ENCODE measurements at places on chromosomes 7 and 10.

DNA sequence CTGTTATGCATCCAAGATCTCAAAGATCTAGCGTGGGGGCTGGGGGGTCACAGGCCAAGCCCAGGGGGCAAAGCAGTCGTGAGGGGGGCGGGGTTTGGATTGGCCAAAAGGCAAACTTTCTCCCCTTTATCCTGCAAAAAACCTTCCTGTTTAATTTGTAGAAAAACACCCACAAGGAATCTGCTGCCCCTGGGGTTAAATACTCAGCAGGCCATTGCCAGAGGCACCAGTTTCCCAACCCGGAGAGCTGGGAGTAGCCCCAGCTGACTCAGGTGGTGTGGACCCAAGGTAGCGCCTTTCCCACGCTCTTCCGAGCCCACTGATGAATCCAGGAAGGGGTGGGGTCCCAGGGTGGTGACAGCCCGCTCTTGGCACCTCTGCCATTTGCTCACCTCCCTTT is 21.4 kb downstream of the KCP start:
- DNase-seq: no peak

DNA sequence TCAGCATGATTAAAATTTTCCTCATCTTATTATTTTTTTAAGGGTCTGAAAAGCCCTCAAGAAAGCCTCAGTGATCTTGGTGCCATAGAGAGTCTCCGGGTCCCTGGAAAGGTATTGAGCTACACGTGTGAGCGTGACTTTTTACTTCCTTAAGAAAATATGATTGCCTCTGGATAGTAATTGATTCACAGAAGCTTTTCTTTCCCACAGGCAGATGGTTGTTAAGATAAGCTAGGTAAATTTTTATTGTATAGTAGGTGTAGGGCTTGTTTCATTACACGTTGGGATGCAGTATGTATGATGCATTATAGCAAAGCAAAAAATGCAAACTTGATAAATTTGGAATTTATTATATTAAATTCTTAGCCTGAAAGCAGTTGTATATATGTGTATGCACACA is 7.7 kb downstream of the VPS50 start:
- DNase-seq: no peak

DNA sequence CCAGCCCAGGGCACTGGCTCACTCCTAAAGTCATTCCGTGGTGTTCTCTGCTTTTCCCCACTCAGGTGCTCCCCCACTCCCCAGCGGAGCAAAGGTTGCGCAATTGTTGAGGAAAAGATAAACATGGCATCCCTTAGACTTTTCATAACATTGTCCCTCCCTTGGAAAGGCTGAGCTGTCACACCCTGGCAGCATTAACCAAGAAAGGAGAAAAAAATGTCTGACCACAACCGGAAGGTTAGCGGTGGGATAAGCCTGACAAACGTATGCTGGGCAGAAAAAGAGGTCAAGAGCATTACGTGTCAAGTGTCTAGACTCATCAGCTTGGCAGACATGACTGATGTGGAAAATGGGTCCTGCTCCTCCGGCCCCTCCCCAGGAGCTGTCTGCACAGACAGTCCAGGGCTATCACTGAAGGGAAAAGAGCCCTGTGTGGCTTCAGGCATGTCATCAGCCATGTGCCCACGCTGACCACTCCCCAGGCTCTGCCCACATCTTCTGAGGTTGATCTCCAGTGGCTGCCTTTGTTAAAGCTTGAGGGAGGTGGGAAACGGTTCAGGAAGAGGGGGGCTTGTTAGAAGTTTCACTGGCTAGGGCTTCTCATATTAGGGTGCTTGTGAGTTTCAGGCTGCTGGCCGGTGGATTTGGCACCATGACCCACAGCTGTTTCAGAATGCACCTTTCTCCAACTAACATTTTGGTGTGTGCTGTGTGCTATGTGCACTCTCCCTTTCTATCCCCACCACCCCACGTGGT is 30.1 kb downstream of the BTBD16 start:
- DNase-seq: no peak

GRCh38 chr10:100124097-100124496 is 42.4 kb upstream of the CPN1 start:
- no peak for DNase-seq

- no peak for DNase-seq
Measured at GRCh38 chr7:30034501-30034900, 6.3 kb downstream of the PLEKHA8 start.

GRCh38 chr10:60917331-60918280 is 26.4 kb downstream of the RHOBTB1 start:
- DNase-seq: no peak

DNA sequence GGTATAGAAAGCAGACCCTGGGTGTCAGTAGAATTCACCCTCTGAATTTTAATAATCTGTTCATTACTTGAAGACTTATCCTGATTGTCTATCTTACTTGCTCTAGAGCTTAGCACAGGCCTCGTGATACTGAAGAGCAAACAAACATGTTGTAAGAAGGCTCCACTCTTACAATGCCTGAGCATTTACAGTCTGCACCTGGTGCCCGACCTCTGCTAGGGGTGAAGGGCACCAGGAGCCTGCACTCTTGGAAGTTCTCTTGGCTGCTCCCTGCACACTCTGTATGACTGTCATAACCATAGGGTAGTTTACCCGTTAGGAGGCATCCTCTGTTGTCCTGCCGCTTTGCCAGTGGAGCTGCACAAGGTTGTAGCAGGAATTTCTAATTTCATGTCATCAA is 91.3 kb upstream of the NPY start:
- no peak for DNase-seq

GRCh38 chr10:88409236-88409635 is 173.9 kb downstream of the RNLS start:
- DNase-seq: no peak

GRCh38 chr10:14648005-14648765 is 126.5 kb downstream of the FAM107B start:
- peak; percentile 59 for DNase-seq

- no peak for DNase-seq
Measured at GRCh38 chr7:68900096-68900495, 698.2 kb upstream of the AUTS2 start.

- DNase-seq: no peak
Measured at GRCh38 chr10:89278034-89278535, 23.8 kb upstream of the IFIT2 start.

- DNase-seq: no peak
Measured at GRCh38 chr10:8279598-8279997, 225.1 kb downstream of the GATA3 start.

- no peak for DNase-seq
Measured at GRCh38 chr10:80646366-80646765, 108.7 kb downstream of the SH2D4B start.

DNA sequence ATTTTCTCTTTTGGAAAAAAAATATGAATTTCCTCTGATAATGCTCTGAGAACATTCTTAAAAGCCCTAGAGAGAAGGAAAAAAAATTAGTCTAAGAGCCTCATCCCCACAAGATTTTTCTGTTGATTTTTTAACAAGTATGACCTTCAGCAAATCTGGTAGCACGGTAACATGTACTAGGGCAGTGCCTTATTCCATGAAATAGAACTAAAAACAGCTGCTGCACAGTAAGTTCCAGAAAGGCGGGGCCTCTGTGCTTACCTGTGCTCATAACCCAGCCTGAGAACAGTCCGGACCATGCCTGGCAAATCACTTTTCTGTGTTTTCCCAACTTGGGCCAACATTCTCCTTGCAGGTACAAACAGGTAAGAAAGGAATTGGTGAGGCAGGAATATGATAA is 519.1 kb upstream of the AKR1E2 start:
- DNase-seq: no peak

- DNase-seq: no peak
Measured at GRCh38 chr7:71386152-71386785, 254.3 kb downstream of the GALNT17 start.

DNA sequence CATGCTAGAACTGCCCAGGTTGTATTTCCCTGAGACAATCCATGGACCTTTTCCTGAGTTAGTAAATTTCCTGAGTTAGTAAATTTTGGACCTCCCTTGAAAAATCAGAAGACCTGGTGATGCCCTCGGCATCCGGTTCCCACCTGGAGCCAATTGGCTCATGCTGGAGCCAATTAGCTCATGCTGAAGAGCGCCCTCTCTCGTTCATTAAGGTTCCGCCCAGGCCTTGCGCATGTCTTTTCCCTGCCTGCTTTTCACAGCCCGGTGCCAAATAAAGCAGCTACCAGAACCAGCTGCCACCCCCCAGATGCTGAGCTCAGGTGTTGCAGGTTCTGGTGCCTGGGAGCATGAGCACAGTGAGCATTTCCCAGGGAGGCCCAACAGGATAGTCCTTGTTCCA is 96.2 kb downstream of the APBB1IP start:
- no peak for DNase-seq

GRCh38 chr7:111105269-111105668 is 14.3 kb downstream of the LRRN3 start:
- no peak for DNase-seq

DNA sequence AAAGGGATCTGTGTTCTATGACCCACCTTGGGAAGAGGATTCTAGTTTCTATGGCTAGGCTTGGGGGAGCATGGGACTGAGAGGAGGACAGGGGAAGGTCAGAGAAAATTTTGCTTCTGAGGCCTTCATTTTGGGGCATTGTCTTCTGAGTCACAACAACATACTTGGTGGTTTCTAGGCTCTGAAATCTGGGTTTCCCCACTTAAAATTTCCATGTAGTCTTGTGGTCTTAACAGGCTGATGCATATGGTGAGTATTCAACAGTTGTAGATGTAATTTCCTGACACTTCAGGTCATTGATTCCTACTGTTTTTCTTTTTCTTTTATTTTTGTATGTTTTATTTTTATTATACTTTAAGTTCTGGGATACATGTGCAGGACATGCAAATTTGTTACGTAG is 88.5 kb downstream of the ANKRD7 start:
- DNase-seq: no peak

DNA sequence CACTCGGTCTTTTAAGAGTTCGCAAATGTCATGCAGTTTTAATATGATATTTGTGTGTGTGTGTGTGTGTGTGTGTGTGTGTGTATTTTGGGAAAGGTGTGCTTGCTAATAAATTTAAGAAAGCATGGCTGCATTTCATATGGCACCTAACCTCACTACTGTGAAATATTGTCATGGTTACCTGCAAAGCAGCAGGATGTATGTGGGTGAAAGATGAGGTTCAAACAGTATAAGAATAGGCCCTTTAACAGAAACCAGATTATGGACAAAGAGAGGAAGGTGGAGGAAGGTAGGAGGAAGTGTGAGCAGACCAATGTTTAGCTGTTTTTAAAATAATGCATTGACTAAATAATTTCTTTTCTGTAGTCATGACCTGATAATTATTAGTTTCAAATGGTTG is 73.5 kb upstream of the CACNA2D1 start:
- DNase-seq: no peak

DNA sequence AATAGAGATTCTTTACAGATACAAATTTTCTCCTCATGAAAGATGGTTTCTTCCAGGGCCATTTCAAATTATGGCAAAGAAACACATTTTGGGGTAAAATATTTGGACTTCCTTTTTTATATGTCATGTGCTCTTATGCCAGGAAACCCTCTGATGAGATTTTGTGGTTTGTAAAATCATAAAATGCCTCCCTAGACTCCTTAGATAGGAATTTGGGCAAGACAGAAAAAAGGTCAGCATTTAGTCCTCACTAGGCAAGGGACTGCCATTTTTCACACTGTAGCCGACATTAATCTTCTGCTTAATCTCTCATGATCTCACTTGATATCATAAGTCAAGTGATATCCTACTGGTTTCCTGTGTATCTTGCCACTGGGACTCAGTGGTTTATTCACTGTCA is 286.4 kb downstream of the ARHGAP12 start:
- DNase-seq: no peak

GRCh38 chr7:5422396-5423305 is 983 bp downstream of the TNRC18 start:
- no peak for DNase-seq

DNA sequence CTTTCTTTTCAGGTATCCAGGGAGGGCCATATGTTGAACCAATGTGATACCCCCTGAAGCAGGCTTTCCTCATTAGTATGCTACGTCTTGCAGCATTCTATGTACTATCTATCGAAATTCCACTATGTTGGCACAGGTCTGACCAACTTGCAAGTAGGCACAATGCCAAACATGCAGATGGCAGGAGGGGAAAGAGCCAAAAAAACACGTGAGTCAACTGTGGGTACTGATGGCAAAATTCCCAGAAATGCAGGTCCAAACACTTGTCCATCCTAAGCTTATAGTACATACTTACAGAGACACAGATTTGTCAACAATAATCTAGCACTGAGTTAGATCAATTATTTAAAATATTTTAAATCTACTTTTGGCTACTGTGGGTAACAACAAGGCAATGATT is 394.9 kb downstream of the DGKB start:
- DNase-seq: no peak

- DNase-seq: no peak
Measured at GRCh38 chr7:143002106-143002505, 24.8 kb downstream of the OR9A2 start.

- no peak for DNase-seq
Measured at GRCh38 chr7:74070619-74070921, 13.0 kb upstream of the LIMK1 start.

DNA sequence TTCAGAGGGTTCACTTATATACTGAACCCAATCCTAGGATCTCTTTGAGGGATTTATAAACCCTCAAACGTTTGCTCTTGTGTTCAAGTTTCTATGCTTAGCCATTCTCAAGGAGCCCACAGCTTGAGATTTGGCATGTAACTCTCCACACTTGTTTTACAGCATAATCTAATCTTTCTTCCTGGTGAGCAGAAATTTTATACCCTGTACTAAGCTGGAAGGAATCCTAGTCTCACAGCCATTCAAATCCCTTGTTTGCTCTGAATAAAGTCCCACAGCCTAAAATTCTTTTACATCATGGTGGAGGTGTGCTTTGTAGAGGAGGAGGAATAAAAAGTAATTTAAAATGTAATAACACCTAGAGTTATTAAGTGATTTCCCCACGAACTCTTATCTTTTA is 5.3 kb upstream of the AGR2 start:
- DNase-seq: no peak

- DNase-seq: no peak
Measured at GRCh38 chr7:289756-290553, at the start of gene FOXL3. TSS of gene FOXL3 (plus strand) at chr7:290170. CDS start at chr7:290170, 0 bp downstream.

DNA sequence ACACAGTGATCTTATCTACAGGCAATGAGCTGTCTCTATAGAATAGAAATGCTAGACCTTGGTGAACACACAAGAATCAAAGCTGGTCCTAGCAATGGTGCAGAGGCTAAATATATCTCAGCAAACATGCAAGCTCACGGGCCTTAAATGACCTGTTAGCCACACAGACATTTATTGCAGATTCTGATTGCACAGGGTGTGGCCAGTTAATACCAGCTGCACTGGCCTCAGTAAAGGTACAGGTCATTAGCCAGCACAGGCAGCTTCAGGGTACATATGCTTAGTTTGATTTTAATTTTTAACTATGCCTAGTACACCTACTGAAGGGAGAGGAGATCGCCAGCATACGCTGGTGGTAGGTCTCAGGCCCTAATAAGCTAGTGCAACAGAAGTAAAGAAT is 265.4 kb upstream of the DGKB start:
- DNase-seq: no peak

GRCh38 chr7:135970682-135971365 is 6.3 kb downstream of the MTPN start:
- no peak for DNase-seq

GRCh38 chr10:57983281-57983791 is 284.4 kb downstream of the IPMK start:
- DNase-seq: no peak
